ENCODE measurements at places on chromosomes 5 and 9. TPM values are rescaled to one million over a fixed set of nuclear protein-coding genes. Genes with fewer than 3 reads are reported as not detected.

FBXL7 gene
- 1.9 TPM for polyA plus RNA-seq

RIOK2 gene
- polyA plus RNA-seq: 6.9 TPM

CER1 gene
- polyA plus RNA-seq: 0.04 TPM

PCDHB9 gene
- not detected for polyA plus RNA-seq
